Memory B cell (primary cell): ENCODE measurements at places on chromosomes 12 and 14.

DNA sequence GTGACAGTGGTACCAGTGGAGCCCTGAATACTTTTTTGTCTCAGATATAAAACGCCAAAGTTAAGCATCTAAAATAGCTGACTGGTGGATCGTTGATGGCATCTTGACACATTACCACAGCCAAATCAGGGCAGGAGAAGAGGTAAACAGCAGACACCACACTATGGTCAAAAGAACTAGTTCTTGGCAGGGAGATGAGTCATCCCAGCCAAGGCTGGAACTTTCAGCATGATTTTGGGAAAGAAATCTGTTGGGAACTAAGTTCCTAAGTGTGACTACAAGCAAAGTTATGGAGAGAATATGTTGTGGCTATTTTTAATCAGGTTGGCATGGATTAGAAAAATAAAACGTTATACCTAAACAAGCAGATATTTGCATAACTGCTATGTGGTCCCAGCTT, 36.9 kb downstream of the LGR5 start:
- DNase-seq, result no peak
- no peak overlapping the region for H3K4me3 ChIP-seq
- H3K27me3 ChIP-seq, result peaks cover 10% of the 10 kb centered on the region
- no peaks in the 10 kb centered on the region for H3K4me1 ChIP-seq
- no peak overlapping the region for H3K27ac ChIP-seq

- no peak for DNase-seq
- peaks cover 2% of the 10 kb centered on the region for H3K27me3 ChIP-seq
- no peak overlapping the region for H3K4me3 ChIP-seq
- peaks cover 3% of the 10 kb centered on the region for H3K36me3 ChIP-seq
Measured at GRCh38 chr12:65620046-65620445, 204.2 kb upstream of the HMGA2 start.

DNA sequence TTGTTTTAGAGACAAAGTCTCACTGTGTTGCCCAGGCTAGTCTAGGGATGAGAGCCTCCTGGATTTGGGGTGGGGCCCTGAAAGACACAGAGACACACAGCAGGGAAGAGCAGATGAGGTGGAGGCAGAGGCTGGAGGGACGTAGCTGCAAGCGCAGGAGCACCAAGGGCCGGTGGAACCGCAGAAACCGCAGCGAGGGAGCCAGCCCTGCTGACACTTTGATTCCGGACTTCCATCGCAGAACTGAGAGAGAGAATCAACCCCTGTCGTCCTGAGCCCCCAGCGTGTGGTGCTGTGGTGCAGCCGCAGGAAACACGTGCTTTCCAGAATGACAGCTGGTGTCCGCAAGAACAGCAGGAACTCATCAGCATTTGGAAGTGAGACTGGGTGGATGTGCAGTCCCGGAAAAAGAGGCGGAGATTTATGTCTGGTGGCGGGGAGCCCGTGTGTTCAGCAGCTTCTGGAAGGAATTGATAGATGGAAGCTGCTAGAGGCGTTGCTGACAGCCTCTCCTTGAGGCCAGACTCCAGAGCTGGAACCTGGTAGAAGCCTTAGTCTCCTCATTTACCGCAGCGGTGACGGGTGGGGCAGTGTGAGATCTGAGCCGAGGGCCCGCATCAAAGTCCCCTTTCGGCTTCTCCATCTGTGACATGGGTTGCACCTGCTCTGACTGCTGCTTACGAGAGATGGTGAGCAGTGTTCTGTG, 21.9 kb upstream of the KLC1 start:
- peak overlapping the region; percentile 84 for H3K4me3 ChIP-seq
- peaks cover 6% of the 10 kb centered on the region for H3K36me3 ChIP-seq
- peak overlapping the region; percentile 29 for H3K27ac ChIP-seq
- H3K27me3 ChIP-seq, result peaks cover 4% of the 10 kb centered on the region

GRCh38 chr14:90388437-90388836, 8.4 kb upstream of the CALM1 start:
- no peaks in the 10 kb centered on the region for H3K27me3 ChIP-seq
- H3K36me3 ChIP-seq, result no peaks in the 10 kb centered on the region
- H3K4me3 ChIP-seq, result no peak overlapping the region
- no peak overlapping the region for H3K27ac ChIP-seq
- no peak for DNase-seq

DNA sequence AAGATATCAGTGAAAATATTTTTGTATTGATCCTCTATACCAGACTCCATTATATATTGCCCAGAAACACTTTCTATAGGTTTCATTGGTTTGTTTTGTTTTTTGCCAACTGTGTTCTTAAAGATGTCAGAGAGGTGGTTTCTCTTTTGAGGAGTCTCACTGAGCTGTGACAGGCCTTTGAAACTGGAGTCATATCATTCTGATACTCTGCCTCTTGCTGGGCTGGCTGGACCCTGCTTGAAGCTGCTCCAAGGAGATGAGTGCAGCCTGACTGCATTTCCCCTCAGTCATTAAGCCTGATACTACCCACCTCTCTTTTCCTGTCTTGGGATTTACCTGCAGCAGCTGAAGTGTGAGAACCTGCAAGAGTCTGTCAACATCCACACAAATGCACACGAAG, 16.4 kb upstream of the TAS2R30 start:
- no peak overlapping the region for H3K27ac ChIP-seq
- DNase-seq, result no peak
- H3K36me3 ChIP-seq, result peaks cover 21% of the 10 kb centered on the region
- no peaks in the 10 kb centered on the region for H3K4me1 ChIP-seq

DNA sequence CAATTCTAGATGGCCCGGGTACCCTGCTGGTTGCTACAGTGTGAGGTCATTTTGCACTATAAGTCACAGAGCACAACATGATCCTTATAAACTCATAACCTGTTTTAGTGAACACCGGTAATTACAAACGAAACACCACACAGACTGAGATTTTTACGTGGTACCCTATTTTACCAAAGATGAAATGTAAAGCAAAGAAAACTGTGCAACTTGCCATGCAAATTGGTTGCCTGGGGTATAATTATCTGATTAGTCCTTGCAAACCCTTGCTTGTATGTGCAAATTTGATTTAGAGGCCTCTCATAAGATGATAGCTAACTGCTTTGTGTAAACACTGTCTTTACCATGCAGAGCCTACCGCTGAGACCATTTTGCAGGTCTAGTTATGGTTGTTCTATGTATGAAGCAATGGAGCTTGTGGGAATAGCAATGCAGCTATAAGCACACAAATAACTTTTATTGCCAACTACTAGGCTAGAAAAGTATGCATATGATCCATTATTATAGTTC, 372.1 kb upstream of the FAR2 start:
- H3K27ac ChIP-seq, result no peak overlapping the region
- H3K4me1 ChIP-seq, result no peaks in the 10 kb centered on the region
- DNase-seq, result no peak
- no peaks in the 10 kb centered on the region for H3K36me3 ChIP-seq
- no peaks in the 10 kb centered on the region for H3K27me3 ChIP-seq
- H3K4me3 ChIP-seq, result no peak overlapping the region

- H3K4me3 ChIP-seq, result no peak overlapping the region
- H3K36me3 ChIP-seq, result no peaks in the 10 kb centered on the region
- peaks cover 1% of the 10 kb centered on the region for H3K27me3 ChIP-seq
- DNase-seq, result no peak
Measured at GRCh38 chr14:62364161-62364560, 601.9 kb downstream of the SNAPC1 start.

- H3K27me3 ChIP-seq, result no peaks in the 10 kb centered on the region
- H3K4me1 ChIP-seq, result peaks cover 3% of the 10 kb centered on the region
- no peaks in the 10 kb centered on the region for H3K36me3 ChIP-seq
Measured at GRCh38 chr12:93315907-93316622, 61.7 kb upstream of the NUDT4 start.

GRCh38 chr12:89345830-89346740, 6.2 kb downstream of the DUSP6 start:
- H3K4me3 ChIP-seq, result peak overlapping the region; percentile 84
- no peaks in the 10 kb centered on the region for H3K27me3 ChIP-seq
- peaks cover 42% of the 10 kb centered on the region for H3K4me1 ChIP-seq
- peak; percentile 76 for DNase-seq
- peak overlapping the region; percentile 0 for H3K27ac ChIP-seq
- H3K36me3 ChIP-seq, result no peaks in the 10 kb centered on the region

GRCh38 chr12:89756585-89757398, 48.2 kb upstream of the ATP2B1 start:
- no peaks in the 10 kb centered on the region for H3K27me3 ChIP-seq
- DNase-seq, result peak; percentile 40
- no peak overlapping the region for H3K4me3 ChIP-seq
- peaks cover 45% of the 10 kb centered on the region for H3K4me1 ChIP-seq

- H3K4me1 ChIP-seq, result no peaks in the 10 kb centered on the region
- no peaks in the 10 kb centered on the region for H3K36me3 ChIP-seq
- peaks cover 2% of the 10 kb centered on the region for H3K27me3 ChIP-seq
- no peak overlapping the region for H3K27ac ChIP-seq
- H3K4me3 ChIP-seq, result no peak overlapping the region
Measured at GRCh38 chr14:95835121-95835730, 41.4 kb upstream of the TUNAR start.

- H3K27ac ChIP-seq, result no peak overlapping the region
- no peak for DNase-seq
- H3K36me3 ChIP-seq, result peaks cover 2% of the 10 kb centered on the region
- H3K4me1 ChIP-seq, result peaks cover 9% of the 10 kb centered on the region
- peaks cover 20% of the 10 kb centered on the region for H3K27me3 ChIP-seq
Measured at GRCh38 chr14:77268989-77269600, 1.9 kb downstream of the NGB start.

GRCh38 chr14:89371585-89372511, 45.2 kb downstream of the FOXN3 start:
- no peak for DNase-seq
- peaks cover 30% of the 10 kb centered on the region for H3K4me1 ChIP-seq
- H3K27ac ChIP-seq, result peak overlapping the region; percentile 51
- peaks cover 4% of the 10 kb centered on the region for H3K36me3 ChIP-seq
- no peaks in the 10 kb centered on the region for H3K27me3 ChIP-seq

DNA sequence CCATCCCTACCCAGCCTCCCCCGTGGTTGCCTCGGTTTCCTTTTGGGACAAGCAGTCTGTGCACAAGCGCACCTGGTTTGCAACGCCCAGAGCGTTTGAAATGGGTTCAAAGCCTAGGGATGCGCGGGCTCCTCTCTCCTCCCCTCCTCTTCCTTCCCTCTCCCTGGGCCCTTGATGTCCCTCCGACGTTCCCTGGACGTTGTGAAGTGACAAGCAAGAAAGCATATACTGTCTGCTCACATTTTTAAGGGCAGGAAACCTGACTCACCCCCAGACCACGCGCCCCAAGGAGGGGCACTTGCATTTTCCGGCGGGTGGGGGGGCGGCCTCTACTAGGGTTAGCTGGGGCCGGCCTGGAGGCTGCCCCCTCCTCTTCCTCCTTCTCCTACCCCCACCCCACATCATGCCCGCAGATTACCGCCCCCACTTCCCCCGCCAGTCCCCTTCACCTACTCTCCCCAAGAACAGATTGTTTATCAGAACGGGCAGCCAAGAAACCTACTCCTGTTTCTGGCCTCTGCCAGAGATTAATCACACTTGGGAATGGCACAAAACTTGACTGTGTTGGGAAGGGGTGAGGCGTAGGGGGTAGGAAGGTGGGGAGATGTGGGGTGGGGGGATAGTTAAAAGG, 9.5 kb upstream of the IRF2BPL start:
- peaks cover 31% of the 10 kb centered on the region for H3K4me1 ChIP-seq
- H3K27ac ChIP-seq, result peak overlapping the region; percentile 31
- H3K4me3 ChIP-seq, result no peak overlapping the region

DNA sequence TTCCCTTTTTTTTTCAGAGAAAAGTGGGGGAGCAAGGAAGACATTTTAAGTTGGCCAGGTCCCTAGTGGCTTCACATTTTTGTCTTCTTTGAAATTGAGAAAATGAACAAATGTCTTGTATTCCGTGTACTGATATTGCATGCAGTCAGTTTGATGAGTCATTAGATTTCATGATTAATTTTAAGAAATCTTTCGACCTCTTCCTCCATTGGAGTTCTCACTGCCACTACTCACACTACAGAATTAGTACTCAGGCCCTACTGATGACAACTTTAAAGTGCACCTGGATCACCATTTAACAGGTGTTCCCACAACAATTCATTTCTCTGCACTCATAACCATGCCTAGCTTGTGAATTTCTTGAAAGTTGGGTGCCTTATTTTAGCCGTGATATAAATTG, 50.5 kb downstream of the SAMD4A start:
- no peaks in the 10 kb centered on the region for H3K27me3 ChIP-seq
- no peak overlapping the region for H3K4me3 ChIP-seq
- no peak for DNase-seq
- peaks cover 4% of the 10 kb centered on the region for H3K36me3 ChIP-seq

GRCh38 chr12:24561411-24561871, 387.5 kb downstream of the BCAT1 start:
- H3K27ac ChIP-seq, result peak overlapping the region; percentile 52
- peak overlapping the region; percentile 95 for H3K4me3 ChIP-seq
- no peaks in the 10 kb centered on the region for H3K36me3 ChIP-seq
- peaks cover 13% of the 10 kb centered on the region for H3K27me3 ChIP-seq

GRCh38 chr14:104428333-104428851, 151.2 kb upstream of the C14orf180 start:
- H3K27ac ChIP-seq, result no peak overlapping the region
- no peak overlapping the region for H3K4me3 ChIP-seq
- H3K27me3 ChIP-seq, result peaks cover 22% of the 10 kb centered on the region
- DNase-seq, result no peak
- H3K4me1 ChIP-seq, result peaks cover 2% of the 10 kb centered on the region

GRCh38 chr12:116433249-116433648, 125.9 kb upstream of the MAP1LC3B2 start:
- peaks cover 8% of the 10 kb centered on the region for H3K4me1 ChIP-seq
- H3K4me3 ChIP-seq, result no peak overlapping the region
- peak overlapping the region; percentile 19 for H3K27ac ChIP-seq
- no peaks in the 10 kb centered on the region for H3K36me3 ChIP-seq
- no peak for DNase-seq

DNA sequence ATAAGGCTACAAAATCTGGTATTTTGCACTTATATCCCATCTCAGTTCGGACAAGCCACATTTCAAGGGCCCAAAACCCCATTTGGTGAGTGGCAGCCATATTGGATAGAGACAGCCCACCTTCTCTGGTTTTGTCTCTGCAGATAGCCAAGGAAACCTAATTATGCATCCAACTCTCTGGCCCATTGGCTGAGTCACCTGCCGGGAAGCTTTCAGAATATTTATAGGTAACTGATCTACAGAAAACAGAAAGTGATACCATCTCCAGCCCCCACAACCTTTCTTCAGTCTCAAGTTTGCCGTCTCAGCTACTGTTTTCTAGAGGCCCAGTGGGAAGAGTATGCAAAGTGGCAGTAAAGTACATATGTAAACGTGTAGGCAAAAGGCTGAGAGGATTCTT, 33.7 kb upstream of the PPP1CC start:
- no peaks in the 10 kb centered on the region for H3K36me3 ChIP-seq
- peak overlapping the region; percentile 80 for H3K27ac ChIP-seq
- DNase-seq, result no peak
- peaks cover 2% of the 10 kb centered on the region for H3K27me3 ChIP-seq

- DNase-seq, result no peak
- H3K4me1 ChIP-seq, result no peaks in the 10 kb centered on the region
- no peaks in the 10 kb centered on the region for H3K36me3 ChIP-seq
- H3K27ac ChIP-seq, result no peak overlapping the region
- H3K4me3 ChIP-seq, result no peak overlapping the region
Measured at GRCh38 chr14:32594766-32595165, 265.7 kb downstream of the AKAP6 start.
